ENCODE measurements at places on chromosomes 2 and 18.
A peak's percentile ranks its signal among the peaks of the same experiment; 100 is the strongest.

DNA sequence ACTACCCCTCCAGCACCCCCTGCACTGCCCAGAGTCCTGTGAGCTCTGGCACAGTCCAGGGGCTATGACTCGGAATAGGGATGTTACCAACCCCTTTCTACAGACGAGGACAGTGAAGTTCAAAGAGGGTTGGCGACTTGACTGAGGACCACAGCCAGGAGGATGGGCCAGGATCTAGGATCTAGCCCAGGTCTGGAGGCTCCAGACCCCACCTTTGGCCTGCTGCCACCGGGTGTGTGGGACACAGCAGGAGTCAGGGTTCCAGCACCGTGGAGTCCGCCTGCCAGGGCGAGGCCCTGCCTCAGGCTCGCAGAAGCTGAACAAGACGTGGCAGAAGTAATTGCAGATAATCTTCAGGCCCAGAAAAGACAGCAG lies 37.9 kb upstream of the GPC1 start:
- no peak for DNase-seq

DNA sequence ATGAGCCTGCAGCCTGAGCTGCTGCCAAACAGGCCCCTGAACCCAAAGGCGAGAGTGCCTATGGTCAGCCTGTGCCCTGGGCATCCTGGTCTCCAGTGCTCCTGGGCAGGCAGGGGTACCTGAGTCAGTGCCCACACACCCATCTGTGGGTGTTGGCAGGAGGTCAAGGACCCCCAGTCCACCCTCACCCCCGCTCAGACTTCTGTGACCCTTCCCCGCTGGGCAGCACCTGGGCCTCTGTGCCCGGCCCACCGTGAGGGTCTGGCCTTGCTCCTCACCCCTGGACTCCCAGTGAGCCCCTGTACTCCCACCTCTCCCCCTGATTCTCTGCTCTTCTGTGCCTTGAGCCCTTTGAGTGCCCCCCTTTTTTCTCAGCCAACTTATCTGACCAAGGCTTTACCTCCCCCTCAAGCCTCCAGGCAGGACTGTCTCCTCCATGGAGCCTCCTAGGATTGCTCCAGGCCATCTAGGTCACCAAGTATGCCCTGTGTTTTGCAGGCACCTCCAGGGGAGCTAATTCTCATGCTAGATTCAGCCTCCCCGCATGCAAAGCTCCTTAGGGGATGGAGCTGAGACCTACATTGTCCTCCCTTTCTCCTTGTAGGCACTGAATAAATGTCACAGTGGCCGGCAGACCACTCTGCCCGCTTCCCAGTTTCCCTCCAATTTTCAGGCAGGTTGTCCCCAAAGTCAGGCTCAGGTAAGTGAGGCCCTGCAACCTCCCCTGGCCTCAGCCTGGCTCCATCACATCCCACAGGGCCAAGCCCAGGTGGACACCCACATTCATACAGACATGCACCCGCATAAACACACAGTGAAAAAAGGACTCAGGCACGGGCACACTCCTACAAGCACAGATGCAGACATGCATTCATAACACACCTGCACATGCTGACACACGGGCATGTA lies 21.9 kb upstream of the PTMA start:
- no peak for DNase-seq

GRCh38 chr2:70655786-70656185 lies 102.2 kb upstream of the TGFA start:
- no peak for DNase-seq

GRCh38 chr2:235793163-235793752 lies 299.4 kb downstream of the AGAP1 start:
- DNase-seq: no peak

DNA sequence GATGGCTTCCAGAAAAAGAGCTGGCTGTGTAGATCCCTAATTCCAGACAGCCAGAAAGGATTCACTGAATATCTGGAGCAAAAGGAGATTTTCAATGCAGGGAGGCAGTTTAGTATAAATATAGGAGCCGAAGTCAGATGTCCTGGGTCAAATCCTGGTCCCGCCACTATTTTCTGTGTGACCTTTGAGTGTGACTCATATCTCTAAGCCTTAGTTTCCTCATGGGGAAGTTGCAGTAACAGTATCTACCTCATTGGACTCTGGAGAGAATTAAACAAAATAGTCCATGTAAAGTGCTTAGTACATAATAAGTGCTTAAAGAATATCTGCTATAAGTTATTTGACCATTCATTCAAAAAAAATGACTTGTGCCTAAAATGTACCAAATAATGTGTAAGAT lies 52.1 kb upstream of the ITGA6 start:
- no peak for DNase-seq

DNA sequence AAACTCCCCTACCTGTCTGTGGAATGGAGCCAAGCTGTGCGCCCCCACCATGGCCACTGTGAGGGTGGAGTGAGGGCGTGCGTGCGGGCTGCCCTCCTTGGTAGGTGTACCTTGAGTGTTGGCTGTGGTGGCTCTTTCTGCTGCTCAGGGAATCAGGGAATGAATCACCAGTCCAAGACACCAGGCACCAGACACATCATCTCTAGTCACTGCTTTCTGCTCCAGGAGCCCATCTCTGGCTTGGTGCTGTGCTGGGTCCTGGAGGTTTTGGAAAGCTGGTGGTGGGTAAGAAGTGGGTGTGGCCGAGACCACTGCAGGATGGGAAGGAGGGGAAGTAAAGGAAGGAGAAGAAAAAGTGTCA lies 209.9 kb downstream of the SEPTIN10 start:
- no peak for DNase-seq

- DNase-seq: no peak
These were observed 193.2 kb upstream of the TWIST2 start for GRCh38 chr2:238654479-238655197.

DNA sequence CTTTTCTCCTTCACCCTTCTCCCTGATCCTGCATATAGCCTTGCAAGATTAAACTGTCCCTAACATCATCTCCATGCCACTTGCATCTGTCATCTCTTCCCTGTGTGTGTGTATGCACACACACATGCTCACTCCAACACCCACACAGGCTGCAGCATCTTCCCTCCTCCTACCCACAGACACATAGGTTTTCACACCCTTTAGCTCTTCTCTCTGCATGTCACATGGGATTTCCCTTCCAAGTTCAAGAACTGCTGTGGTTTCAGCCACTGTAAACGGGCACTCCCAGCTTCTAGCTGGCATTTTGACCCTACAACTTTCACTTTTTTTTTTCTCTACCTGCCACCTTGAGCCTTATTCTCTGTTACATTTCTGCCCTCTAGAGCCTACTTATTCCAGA lies 6.4 kb downstream of the CELF4 start:
- no peak for DNase-seq

GRCh38 chr18:76827205-76828200 lies 5.1 kb downstream of the ZNF236 start:
- DNase-seq: no peak

GRCh38 chr18:39635966-39636365 lies 2070.4 kb upstream of the CELF4 start:
- no peak for DNase-seq

DNA sequence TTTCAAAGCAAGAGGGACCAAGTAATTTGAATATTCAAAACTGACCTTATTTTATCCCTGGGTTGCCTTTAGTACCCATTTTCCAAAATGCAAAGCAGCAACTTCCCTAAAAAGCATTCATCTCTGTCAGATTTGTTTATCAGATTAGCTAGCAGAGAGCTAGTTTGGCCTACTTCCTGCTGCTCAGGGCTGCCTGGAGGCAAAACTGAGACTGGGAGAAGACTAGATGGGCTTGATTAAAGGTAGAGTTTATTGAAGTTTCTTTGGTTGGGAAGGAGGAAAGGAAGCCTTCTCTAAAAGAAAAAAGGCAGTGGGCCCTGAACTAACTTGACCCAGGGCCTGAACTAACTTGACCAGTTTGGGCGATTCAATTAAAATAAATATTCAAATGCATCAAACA lies 426.1 kb upstream of the FAM98A start:
- no peak for DNase-seq

DNA sequence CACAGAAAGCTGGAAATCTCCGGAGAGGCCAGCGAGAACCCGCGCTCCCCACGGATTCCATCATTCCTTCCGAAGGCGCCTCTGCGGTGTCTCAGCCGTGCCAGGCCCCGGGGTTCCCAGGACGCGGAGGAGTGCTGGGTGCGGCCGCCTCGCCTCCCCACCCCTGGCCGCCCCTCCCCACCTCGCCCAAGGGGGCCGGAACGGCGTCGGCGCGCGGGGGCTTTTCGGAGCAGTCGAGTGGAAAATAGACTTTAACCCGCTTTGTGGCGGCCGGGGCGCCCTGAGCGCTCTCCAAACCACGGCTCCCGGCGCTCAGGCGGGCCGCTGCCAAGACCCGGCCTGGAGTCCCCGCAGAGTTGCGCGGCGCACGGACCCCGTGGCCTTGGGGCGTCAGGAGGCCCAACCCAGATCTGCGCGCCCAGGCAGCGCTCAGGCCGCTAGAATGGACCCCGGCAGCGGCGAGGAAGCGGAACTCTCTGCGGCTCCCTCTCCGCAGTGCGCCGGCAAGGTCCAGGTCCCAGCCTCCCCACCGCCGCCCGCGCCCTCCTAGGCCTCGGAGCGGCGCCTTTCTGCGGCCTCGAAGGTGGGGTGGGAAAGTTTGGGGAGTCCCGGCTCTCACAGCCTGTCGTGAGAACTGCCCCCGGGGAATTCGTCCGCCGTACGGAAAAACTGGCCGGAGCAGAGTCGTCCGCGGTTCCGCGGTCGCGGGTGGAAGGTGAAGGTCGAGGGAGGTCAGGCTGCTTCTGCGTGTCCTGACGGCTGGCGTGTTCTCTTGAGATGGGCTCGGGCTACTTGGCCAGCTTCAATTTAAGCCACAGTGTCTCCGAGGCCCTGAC lies 1.2 kb upstream of the EMX1 start:
- DNase-seq: peak; percentile 43

GRCh38 chr2:188870289-188870688 lies 103.9 kb upstream of the COL3A1 start:
- no peak for DNase-seq

GRCh38 chr18:55220523-55220922 lies 261.3 kb upstream of the CCDC68 start:
- no peak for DNase-seq

DNA sequence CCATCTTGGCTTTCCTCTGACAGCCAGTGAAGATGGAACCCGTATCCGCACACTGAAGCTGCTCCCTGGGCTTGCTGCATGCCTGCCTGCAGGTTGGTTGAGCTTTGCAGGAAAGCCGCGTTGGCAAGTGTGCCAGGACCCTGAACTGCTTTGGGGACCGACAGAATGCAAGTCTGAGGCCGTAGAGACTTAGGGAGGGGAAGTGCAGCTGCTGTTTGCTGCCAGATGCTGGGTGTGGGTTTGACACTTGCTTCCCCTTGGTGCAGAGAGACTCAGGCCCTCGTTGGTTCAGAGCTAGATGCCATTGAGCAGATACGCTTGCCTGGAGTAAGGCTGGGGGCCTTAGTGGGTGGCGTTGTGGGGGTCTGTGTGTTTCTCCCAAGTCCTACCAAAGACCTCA lies 13.1 kb upstream of the PHLPP1 start:
- DNase-seq: no peak

DNA sequence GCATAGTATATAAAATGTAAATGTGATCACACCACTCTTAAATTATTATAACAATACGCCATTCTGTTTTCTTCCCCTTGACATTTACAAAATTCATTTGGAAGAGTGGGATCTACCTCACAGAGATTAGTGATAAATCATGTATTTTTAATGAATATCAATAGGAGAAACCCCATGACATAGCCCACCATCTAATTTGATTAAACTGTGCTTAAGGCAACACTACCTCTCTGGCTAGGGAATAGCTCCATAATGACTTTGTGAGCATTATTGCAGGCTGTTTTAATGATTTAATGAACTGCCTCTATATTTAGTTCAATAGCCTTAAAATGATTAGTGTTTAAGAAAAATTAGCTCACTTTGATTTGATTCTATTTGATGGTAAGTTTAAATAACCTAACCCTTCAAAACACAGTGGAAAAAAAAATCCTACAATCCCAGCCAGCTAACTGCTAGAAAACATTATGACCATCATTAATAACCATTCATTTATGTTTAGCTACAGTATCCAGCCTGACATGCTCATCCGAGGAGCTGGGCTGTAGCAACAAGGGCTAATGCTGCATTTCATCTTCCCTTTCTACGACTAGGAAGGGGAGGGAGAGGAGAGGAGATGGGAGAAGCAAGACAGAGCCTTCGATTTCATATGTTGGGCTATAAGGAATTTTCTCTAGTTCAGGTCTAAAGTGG lies 75.3 kb upstream of the BCL11A start:
- no peak for DNase-seq

DNA sequence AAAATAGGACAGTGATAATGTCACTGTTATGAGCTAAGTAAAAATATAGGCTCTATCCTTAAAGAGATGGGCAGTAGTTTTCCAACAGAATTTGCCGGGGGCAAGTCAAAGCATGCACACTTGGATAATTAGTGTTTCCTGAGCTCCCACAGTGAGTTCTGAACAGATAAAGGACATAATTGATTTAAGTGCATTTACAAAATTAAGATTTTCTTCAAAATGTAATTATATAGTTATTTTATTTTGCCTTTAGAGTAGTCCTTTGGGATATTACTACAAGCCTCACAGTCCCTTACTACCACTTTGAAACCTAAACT lies 107.6 kb downstream of the RAPGEF4 start:
- no peak for DNase-seq

- DNase-seq: no peak
These were observed 167.3 kb upstream of the SPRED2 start for GRCh38 chr2:65599693-65600092.

DNA sequence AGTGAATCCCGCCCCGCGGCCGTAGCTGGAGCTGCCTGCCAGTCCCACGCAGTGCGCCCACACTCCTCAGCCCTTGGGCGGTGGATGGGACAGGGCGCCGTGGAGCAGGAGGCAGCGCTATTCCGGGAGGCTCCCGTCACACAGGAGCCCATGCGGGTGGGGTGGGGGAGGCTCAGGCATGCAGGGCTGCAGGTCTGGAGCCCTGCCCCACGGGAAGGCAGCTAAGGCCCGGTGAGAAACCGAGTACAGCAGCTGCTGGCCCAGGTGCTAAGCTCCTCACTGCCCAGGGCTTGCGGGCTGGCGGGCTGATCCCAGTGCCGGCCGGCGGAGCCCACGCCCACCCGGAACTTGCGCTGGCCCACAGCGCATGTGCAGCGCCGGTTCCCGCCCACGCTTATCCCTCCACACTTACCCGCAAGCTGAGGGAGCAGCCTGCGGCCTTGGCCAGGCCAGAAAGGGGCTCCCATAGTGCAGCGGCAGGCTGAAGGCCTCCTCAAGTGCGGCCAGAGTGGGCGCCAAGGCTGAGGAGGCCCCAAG lies 1152.8 kb upstream of the CELF4 start:
- no peak for DNase-seq

- DNase-seq: no peak
These were observed 97.8 kb downstream of the BABAM2 start for GRCh38 chr2:27988306-27988705.

GRCh38 chr2:213199871-213200270 lies 48.5 kb upstream of the IKZF2 start:
- no peak for DNase-seq

DNA sequence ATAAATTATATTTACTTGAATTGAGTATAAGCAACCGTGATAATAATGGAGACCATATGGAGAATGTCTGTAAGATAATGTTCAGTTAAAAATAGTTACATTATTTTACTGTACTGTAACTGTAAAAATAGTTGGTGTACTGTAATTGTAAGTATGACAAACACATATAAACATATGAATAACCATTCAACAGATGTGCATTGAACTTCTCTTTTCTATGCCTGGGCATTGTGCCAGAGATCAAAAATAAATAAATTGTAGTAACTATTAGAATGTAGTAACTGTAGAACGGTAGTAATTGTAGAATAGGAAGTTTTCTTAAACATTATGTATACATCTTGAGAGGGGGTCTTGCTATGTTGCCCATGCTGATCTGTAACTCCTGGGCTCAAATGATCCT lies 287.4 kb upstream of the EPAS1 start:
- no peak for DNase-seq
